Stimulated activated CD8-positive, alpha-beta memory T cell treated with anti-CD3 and anti-CD28 coated beads, Interleukin-2, amount 100 ng/mL, for 1 hour (primary cell): ENCODE measurements at places on chromosomes 13 and 19.

- DNase-seq = no peak
Observed at GRCh38 chr13:35727881-35728280, 251.4 kb upstream of the MAB21L1 start.

DNA sequence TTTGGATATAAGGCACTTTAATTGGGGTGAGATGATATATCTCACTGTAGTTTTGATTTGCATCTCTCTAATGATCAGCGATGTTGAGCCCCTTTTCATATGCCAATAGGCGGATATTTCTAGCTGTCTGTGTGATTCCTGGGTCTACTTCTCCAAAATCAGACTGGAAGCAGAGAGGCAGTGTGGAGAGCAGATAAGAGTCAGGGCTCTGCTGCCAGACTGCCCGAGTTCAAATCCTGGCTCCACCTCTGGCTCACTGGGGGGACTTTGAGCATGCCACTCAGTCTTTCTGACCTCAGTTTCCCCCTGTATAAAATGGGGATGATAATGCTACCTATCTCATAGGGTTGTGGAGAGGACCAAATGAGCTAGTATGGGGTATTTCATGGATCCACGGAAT lies 24.0 kb upstream of the ACP7 start:
- no peak for DNase-seq

DNA sequence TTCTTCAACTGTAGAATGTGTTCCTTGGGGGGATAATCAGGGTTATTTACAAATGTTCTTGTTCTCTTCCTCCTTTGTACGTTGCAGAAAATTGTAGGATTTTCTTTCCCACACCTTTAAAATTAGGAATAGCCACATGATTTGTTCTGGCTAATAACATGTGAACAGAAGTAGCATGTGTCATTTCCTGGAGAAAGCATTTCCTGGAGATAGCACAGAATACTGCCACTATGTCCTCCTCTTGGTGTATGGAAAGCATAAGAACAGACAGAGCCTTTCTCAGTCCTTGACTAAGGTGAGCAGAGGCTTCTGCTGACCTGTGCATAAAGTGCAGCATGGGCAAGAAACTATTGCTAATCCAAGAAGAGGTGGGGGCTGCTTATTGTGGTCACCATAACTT lies 101.8 kb downstream of the FAM216B start:
- no peak for DNase-seq

GRCh38 chr19:37220383-37220782 lies 2.4 kb downstream of the ZNF383 start:
- DNase-seq = no peak

DNA sequence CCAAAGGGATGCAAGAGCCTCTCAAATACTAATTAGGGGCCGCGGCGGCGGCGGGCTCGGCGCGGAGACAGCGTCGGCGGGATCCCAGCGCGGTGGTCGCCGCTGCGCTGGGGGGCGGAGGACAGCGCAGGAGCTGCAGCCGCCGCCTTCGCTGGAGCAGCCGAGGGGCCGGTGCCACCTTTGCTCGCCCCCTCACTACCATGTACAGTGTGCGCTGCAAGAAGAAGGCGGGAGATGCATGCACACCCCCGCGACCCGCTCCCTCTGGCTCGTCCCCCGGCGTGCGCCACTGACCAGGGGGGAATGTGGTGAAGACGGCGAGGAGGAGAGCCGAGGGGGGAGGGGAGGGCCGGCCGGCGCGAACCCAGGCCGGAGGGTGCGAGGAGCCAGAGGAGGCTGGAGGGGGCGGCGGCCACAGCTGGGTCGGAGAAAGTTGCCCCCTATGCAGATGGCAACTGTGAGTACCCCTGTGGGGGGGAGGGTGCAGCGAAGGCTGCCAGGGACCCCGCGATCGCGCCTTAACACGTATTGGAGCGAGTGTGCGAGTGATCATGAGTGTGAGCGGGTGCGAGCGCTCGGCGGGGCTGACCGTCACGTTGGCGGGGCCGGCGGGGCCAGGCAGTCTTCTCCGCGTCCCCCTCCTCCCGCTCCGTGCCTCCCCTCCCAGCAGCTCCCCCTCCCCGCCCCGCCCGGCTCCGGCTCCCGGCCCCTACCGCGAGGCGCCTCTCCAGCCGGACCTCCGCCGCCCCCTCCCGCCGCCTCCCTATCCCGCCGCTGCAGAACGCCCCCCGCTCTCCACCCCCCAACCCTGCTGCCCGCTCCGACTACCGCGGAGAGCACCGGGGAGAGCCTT lies 808 bp downstream of the SLITRK5 start:
- no peak for DNase-seq

DNA sequence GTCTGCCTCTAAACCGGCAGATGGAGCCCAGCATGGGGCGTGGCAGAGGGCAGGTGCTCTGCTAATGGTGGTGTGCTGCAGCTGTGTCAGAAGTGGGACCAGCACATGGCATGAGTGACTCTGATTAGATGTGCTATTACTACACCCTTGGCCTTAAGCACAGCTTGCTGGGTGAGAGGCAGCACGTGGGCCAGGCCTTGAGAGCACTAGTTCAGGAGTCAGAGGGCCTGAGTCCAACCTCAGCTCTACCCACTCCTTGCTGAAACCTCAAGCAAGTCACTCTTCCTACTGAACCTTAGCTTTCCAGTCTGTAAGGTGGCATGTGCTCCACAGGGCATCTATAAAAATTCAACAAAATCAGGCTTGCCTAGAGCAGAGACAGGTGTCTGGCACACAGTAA lies 22.7 kb downstream of the AKT2 start:
- no peak for DNase-seq

DNA sequence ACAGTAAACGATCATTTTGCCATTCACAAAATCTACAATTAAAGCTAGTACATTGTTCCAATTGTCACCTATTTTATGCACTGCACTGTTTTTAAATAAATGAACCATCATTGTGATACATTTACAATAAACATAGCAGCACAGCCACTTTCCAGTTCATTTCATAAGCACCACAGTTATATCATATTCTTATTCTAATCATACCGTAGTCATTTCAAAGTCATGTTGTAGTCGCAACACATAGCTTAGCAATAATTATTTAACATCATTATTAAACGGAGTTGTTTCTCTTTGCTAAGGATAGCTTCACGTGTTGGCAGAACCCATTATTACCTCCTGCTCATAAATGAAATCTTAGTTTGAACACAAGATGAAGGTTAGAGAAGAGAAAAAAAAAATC lies 2.2 kb upstream of the PCDH9 start:
- DNase-seq = no peak

GRCh38 chr19:32231691-32232090 lies 113.7 kb upstream of the ZNF507 start:
- no peak for DNase-seq

DNA sequence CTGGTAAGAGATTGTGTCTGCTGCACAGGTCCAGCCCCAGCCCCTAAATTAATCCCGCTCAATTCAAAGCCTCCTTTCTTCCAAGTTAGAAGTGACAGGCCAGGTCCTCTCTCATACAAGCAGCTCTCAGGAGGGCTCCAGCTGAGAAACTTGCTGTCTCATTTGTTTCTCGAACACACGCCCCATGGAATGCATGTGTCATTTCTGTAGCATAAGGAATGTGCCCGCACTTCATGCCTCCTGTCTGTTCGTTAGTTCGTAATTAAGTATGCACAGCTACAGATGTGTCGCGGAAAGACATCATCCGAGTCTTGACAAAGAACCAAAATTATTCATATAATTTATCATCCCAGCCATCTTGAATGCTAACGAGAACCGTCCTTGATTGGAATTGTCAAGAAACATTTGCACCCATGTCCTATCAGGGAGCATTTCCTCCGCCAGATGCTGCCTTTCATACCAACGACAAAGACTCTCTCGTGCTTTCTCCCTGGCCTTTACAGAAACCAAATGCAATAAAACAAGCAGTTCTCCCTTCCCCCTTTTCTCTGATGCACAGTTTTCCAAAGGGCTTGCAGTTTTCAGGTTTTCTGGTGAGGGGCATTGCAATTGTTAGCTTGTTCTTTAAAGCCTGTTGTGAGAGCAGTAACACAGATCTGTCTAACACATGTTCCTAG lies 133.5 kb downstream of the UQCRFS1 start:
- DNase-seq = no peak

GRCh38 chr13:25908366-25908765 lies 143.4 kb downstream of the SHISA2 start:
- DNase-seq = no peak

DNA sequence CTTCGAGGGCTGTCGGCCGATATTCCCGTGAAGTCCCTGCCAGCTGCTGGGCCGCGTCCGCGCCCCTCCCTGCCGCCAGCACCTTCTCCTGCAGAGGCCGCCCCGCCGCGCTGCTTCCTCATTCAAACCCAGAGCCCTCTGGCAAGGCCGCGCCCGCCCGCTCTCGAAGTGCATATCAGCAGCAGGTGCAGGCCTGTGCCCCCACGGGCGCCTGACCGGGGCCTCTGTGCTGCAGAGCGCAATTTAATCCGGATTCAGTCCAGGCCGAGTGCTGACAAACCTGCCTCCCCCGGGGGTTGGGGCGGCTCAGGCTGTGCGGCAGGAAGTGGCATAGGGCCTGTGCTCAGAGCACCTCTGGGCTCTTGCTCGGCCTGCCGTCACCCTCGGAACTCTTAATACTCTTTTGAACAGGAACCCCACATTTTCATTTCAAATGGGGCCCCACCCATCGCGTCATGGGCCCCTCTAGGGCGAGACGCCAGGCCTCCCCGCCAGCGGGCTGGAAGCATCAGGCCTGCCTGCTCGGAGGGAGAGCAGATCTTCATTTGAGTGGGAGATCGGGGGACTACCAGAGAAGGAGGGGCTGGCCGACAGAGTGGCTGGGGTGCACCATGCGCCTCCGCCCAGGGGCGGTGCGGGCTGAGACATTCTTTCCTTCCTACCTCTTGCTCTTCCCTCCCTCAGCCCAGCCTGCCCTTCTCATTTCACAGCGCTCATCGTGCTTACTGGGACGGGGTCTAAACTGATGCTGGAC lies 125.7 kb downstream of the TNFRSF19 start:
- peak; percentile 29 for DNase-seq

- DNase-seq = no peak
Observed at GRCh38 chr13:80256352-80256932, 84.5 kb downstream of the SPRY2 start.

- DNase-seq = no peak
Observed at GRCh38 chr13:114024603-114025404, 50.9 kb upstream of the C13orf46 start.

DNA sequence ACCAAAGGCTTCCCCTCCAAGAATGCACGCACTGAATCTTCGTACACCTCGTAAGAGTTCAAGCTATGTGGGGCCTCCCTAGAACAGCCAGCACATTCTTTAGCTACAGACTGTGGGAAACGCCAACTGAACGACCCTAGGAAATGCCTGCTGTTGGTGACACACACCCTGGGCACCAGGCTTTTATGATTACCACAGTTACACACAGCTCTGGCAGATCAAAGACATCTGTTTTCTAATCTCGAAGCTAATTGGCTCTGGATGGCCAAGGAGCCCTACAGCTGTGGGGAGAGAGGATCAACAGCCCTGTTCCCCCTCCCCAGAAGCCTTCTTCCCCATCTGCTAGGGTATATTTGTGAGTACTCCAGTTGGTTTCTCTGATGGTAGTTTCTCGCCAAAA lies 123.0 kb downstream of the COL4A1 start:
- no peak for DNase-seq

DNA sequence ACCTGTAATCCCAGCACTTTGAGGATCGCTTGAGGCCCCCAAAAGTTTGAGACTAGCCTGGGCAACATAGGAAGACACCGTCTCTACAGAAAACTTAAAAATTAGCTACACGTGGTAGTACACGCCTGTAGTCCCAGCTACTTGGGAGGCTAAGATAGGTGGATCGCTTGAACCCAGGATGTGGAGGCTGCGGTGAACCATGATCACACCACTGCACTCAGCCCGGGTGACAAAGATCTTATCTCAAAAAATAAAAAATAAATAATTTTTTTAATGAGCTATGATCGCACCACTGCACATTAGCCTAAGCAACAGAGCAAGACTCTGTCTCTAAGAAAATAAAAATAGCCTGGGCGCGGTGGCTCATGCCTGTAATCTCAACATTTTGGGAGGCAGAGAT lies 6.6 kb downstream of the RCBTB2 start:
- DNase-seq = no peak

- DNase-seq = no peak
Observed at GRCh38 chr19:6887316-6887715, at the start of gene ADGRE1. Gene ADGRE1 (plus strand): TSS chr19:6887579. CDS start chr19:6887609, 30 bp downstream.

DNA sequence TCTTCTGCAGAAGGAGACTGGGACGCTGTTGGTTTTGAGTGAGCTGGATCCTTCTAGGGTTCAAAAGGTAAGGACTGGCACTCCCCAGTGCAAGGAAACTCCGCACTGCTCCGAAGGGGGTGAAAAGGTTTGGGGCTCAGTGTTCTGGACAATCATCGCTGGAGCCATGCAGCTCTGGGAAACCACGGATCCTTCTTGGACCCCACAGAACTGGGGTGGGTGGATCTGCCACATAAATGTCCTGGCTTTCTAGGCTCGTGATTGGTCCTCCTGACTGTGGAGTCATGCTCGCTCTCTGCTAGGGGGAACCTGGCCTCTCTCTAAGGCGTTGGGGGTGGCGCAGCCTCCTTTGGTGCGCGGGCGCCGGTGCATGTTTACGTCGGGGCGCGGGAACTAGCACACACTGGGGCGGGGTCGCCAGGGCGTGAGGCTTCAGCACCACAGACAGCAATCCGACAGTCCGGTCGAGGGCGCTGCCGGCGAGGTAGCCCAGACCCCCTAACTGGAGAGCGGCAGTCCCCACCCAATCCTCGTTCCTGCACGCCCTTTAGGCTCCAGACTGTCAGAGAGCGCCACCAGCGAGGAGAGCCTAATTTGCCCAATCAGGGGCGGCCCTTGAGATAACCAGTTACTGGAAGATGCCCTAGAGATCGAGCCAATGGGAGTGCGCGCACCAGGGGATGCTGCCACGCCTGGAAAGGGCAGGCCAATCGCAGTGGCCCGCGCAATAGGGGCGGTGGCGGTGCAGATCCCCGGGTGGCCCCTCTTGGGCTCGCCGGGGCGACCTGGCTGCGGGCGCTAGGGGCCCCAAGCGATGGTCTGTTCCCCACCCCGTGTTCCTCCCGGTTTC lies 913 bp upstream of the ELAVL3 start:
- DNase-seq = peak; percentile 24

DNA sequence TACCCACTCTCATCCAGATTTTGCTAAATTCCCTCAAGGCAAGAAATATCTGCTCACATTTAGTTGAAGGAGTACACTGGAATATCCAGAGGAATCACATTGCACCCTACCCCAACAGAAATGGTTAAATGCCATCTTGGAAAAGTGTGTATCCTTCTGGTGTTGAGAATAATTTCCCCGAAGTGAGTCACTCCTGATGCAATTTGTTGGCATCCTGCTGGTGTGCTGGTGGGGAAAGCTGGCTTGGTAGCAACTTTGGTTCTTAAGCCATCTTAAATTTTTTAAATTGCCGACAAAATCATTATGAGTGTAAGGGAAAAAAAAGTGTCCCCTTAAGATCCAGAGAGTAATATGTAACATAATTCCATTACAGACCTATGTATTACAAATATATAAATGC lies 337.3 kb upstream of the DACH1 start:
- no peak for DNase-seq
